SW 1271 (cell line): ENCODE measurements at places on chromosomes 5 and 9.

DNA sequence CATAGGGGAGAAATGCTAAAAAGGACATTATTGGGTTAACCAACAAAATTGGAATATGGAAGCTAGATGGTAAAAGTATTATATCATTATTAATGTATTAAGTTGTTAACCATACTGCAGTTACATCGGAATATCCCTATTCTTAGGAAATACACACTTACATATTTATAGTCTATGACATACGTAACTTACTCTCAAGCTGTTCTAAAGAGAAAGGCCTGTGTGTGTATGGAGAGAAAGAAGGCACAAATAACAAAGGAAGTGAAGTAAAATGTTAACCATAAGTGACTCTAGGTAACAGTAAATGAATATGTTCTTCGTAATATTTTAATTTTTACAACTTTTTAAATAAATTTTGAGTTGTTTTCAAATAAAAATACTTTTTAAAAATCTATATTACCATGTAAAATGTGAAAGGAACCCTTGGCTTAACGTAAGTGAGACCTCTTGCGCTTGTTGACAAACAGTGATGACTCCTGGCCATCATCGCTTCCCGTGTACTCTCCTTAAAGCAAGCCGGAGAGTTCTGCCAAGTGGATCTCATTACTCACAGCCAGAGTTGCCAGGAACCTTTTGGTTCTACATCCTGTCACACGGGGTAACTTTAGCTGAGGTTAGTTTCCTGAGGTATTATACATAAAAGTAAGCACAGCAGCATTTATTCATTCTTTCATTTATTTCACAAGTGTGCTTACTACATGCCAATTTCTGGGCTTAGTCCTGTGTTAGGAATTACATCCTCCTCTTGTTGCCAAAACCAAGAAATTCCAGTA lies 165.4 kb downstream of the EPB41L4A start:
- no peak for DNase-seq

DNA sequence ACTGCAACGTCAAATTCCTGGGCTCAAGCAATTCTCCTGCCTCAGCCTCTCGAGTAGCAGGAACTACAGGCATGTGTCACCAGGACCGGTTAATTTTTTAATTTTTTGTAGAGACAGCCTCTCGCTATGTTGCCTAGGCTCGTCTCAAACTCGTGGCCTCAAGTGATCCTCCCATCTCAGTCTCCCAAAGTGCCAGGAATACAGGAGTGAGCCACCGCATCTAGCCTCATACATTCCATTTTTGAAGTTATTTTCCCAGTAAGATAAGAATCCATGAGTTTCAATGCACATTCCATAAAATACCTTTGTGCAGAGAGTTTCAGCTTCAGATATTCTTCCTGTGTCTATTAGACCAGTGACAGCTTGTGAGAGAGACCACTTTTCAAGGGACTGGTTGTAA lies 70.4 kb downstream of the SKIC3 start:
- DNase-seq = no peak

DNA sequence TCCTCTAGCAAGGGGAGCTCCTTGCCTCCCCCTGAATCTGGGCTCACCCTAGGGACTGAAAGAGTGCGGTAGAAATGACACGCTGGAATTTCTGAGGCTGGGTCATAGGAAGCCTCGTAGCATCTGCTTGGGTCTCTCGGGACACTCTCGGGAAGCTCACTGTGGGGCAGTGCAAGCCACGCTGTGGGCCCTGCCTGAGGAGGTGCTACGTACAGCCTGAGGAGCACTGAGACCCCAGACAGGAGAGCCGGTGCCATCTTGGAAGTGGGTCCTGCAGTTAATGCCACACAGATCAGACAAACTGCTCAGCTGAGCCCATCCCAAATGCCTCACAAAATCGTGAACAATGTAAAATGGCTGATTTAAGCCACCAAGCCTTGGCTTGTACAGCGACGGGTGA lies 1.8 kb downstream of the MRPL36 start:
- no peak for DNase-seq

DNA sequence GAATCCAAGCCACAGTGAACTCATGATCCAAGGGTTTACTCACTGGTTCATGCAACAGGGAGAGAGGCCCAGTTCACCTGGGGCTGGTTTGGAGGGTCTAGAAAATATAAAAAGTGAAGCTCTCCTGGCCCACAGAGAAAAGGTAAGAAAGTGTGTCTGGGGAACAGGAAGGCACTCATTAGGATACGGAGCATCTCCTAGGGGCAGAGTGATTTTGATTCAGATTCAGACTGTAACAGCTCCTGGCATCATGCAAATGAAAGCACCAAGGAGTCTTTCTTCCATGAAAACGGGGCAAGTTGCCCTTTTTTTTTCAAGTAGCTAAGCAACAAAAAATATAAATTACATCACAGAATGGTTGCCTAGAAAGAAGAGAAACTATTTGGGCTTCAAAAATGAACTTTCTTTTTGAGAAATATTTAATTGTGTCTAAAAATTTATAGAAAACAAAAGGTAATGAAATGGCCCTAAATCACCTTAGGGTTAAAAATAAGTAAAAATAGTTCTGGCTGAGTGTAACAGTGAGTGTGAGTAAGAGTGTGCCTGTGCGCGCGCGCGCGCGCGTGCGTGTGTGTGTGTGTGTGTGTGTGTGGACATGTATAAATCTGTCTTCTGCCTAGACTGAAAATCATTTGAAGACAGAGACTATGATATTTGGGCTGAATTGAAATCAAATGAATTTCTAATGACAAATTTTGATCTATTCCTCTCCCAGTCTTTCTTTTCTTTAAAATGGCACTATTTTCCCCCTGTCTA lies 177.8 kb upstream of the ZNF462 start:
- no peak for DNase-seq

DNA sequence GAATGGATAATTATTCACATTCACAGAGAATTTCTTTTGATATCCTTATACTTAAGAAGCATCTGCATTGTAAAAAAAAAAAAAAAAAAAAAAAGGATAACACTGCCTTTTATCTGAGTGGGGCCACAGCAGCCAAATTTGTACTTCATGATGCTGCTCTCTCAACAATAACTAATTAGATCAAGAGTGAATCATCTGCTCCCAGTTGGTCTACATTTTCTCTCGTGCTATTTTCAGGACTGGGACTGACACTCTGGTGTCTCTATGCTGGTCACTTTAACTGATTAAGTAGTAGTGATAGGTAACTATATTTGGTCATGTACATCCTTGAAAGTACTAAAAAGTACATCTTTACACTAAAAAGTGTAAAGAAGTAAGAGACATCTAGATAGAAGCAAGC lies 90.1 kb downstream of the RFX3 start:
- DNase-seq = no peak

GRCh38 chr5:110040178-110040577 lies 350.5 kb downstream of the MAN2A1 start:
- no peak for DNase-seq

- DNase-seq = no peak
Observed at GRCh38 chr9:28267351-28267750, 694.1 kb upstream of the C9orf72 start.

GRCh38 chr5:61744690-61745619 lies 412.9 kb downstream of the ZSWIM6 start:
- DNase-seq = no peak

- peak; percentile 81 for DNase-seq
Observed at GRCh38 chr9:37953775-37954437, 50.0 kb upstream of the SLC25A51 start.

GRCh38 chr9:104864675-104865104 lies 63.3 kb downstream of the ABCA1 start:
- no peak for DNase-seq

GRCh38 chr5:160245506-160246086 lies 16.3 kb downstream of the FABP6 start:
- no peak for DNase-seq

- DNase-seq = no peak
Observed at GRCh38 chr5:168274406-168274805, 17.0 kb upstream of the WWC1 start.

- no peak for DNase-seq
Observed at GRCh38 chr9:27787891-27788290, 214.6 kb upstream of the C9orf72 start.

DNA sequence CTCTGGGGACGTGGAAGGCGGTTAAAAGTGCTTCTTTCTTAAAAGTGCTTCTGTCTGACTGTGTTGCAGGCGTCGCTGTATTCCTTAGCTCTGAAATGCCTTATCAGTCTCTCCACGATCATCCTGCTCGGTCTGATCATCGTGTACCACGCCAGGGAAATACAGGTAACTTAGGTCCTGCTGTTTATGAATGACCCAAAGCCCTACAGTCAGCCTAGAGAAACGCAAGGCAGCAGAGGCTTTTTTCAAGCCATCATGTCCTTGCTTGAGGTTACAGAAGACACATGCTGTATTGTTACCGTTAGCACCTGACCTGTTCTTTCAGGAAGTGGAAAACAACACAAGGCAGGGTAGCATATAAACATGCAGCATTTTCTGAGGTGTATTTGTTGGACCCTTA lies 2.0 kb downstream of the KCNN2 start:
- DNase-seq = no peak

- no peak for DNase-seq
Observed at GRCh38 chr9:116870566-116870965, 183.5 kb downstream of the TRIM32 start.

DNA sequence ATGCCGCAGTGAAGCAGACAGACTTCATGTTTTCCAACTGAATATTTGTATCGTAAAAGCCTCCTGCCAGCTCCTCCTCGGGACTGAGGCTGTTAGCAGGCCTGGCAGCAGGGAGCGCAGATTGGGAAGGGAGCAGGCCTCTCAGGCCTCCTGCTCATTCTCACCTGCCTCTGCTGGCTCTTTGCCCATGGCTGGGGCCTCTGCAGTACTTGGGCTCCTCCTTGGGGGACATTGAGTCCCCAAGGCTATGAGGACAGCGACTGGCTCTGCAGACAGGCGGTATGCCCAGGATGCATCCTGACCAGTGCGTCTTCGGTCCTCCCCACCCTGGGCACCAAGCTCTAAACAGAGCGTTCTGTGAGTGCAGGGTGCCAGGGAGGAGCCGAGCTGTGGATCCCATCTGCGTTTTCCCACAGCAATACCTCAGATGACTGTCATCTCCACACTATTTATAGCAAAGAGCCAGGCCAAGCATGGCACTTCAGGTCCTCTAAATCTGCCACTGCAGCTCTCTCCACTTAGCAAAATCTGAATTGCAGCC lies 38.7 kb downstream of the TSTD2 start:
- DNase-seq = no peak

GRCh38 chr5:62938927-62939326 lies 360.3 kb downstream of the LRRC70 start:
- no peak for DNase-seq

DNA sequence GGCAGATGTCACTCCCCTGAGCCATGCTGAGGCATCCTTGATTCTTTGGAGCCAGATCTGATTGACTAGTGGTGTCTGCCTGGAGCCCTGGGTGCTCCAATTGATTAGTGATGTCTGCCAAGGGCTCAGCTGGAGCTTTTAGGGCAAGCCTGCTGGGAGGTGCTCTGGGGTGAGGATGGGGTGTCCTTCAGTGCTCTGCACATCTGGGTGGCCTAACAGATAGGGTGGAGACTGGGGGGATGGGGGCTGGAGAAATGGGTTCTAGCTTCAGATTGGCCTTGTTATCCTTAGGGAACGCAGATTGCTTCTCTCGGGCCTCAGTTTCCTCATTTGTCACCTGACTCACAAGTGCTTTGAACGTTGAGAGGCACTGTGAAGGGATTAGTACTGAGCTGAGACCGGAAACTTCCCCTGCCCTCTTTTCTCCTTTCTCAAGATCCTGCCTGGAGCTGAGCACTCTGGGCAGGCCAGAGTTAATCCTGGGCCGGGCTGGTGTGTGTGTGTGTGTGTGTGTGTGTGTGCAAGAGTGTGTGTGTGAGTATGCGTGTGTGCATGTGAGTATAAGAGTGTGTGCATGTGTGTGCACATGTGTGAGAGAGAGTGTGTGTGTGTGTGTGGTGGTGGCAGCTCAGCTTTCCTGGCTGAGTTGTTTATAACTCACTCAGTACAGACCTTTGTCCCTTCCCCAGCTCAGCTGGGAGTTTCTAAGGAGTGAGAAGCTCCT lies 5.6 kb upstream of the IER5L start:
- peak; percentile 12 for DNase-seq

DNA sequence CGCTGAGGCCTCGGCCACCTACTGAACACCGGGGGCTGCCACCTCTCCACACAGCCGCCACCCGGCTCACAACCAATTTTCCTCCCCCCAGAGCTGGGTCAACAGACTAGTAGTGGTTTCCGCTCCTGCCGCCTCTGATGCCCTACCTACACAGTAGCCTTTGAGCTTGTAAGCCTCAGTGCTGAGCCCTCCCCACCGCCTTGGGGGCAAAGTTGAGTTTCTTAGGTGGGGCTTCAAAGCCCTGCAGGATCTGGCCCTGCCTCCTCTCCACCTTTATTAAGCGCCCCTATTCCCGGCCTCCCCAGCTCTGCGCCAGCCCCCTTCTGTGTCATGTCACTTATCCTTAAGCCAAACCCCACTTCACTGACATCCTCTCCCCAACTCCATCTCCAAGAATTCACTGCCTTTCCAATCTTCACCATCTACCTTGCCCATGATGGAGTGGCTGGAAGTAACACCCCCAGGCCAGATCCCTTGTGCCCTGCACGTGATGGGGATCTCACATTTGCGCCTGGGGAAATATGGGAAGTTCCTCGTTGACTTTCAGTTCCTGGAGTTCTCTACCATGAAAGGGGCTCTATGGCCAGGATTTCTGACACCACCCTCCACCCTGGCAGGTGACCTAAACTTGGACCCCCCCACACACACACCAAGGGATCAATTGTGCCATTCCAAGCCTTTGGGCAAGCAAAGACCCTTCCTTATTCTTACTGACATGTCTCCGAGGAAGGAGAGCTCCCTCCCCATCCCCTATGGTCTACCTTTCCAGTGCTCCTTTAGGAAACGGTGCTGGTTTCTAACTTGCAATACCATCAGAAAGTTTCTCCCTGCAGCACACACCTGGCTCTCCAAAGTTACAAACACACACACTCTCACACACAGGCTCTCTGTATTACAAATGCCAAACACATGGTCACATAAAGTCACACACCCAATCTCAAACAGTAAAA lies 2.7 kb upstream of the CNTFR start:
- DNase-seq = no peak

- DNase-seq = peak; percentile 9
Observed at GRCh38 chr9:111287127-111287526, 42.9 kb downstream of the OR2K2 start.

- DNase-seq = peak; percentile 98
Observed at GRCh38 chr9:73151653-73152542, at the start of gene ANXA1. Gene ANXA1 (plus strand): TSS chr9:73151865. CDS start chr9:73158536, 6,671 bp downstream.

- no peak for DNase-seq
Observed at GRCh38 chr9:99350461-99350860, 128.4 kb downstream of the SEC61B start.

DNA sequence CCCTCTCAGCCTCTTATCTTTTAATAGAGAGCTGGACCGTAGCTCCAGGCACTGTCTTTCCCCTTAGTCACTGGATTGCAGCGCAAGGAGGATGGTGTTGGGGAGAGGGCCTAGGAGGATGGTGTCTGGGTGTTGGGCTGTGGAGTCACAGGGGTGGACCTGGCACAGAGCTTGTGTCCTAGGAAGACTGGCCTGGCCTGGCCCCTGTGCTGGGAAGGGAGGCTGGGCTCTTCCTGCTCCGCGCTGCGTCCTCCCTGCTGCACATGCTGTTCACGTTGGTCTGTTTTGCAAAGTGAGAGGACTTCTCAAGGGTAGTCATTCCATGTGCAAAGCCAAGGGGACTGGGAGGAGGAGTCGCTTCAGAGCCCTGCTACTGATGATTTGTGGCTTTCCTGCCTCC lies 123.9 kb downstream of the EHMT1 start:
- DNase-seq = no peak

- no peak for DNase-seq
Observed at GRCh38 chr9:123251324-123251723, 17.1 kb downstream of the STRBP start.

- no peak for DNase-seq
Observed at GRCh38 chr5:14489643-14490042, 91.9 kb upstream of the OTULINL start.
